ENCODE measurements at places on chromosomes 2 and 18. TPM values are rescaled to one million over a fixed set of nuclear protein-coding genes. Genes with fewer than 3 reads are reported as not detected.

SANBR gene
- 11.4 TPM for total RNA-seq

CSRNP3 gene
- total RNA-seq: 15.6 TPM

- peak overlapping the region; percentile 21 for H3K27ac ChIP-seq
- H3K4me1 ChIP-seq: peaks cover 18% of the 10 kb centered on the region
- H3K4me3 ChIP-seq: no peak overlapping the region
These were observed 60.0 kb downstream of the CABLES1 start for GRCh38 chr18:23194997-23195957.

LHCGR gene
- total RNA-seq: 0.44 TPM

DNA sequence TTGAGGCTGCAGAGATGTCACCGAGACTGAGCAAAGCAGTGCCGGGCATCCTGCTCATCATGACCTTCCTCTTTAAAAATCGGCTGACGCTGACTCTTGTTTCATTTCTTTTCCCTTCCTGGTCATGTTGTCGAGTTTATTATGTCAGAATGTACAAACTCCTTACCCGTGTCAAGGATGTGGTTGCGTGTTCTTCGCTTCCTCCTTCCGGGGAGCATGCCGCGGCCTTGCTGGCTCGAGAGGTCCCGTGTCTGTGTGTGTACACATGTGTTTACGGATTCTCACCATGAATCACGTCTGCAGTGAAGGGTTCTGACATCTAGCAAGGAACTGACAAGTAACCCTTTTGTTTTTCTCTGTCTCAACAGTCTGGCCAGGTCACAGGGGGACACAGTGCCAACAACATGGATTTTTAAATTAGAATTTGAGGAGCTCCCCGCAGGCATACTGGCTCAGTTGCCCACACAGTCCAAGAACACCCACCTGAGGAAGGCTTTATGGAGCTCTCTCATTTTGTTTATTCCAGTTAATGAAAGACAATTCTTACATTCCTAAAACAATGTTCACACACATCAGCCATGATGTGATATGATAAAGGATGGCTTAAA, 60.2 kb downstream of the MYT1L start:
- no peak for DNase-seq
- H3K27ac ChIP-seq: no peak overlapping the region
- no peaks in the 10 kb centered on the region for H3K27me3 ChIP-seq

NTSR2 gene
- not detected for total RNA-seq

NYAP2 gene
- 0.40 TPM for total RNA-seq

GRCh38 chr18:12652861-12653401, 5.0 kb downstream of the SPIRE1 start:
- H3K4me3 ChIP-seq: no peak overlapping the region
- H3K36me3 ChIP-seq: peaks cover 2% of the 10 kb centered on the region
- peaks cover 2% of the 10 kb centered on the region for H3K4me1 ChIP-seq
- no peak for DNase-seq

ERBB4 gene
- total RNA-seq: 12.7 TPM

DNA sequence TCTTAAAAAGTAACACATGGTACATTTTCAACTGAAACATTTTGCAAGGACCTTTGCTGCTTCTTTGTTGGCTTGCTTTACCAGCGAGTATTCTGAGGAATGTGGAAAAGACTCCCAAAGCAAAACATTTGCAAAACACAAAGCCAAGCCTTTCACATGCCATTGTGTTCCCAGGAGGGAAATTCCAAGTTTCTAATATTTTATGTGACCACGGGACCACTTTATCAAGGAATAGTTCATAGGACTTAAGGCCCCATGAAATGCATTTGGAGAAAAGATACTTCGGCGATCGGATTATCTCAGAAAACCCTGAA, 26.2 kb downstream of the CYP27C1 start:
- no peak overlapping the region for H3K4me3 ChIP-seq
- H3K27me3 ChIP-seq: peaks cover 2% of the 10 kb centered on the region
